ENCODE measurements at places on chromosomes 1 and 21.
A peak's percentile ranks its signal among the peaks of the same experiment; 100 is the strongest.

- no peak for DNase-seq
Observed at GRCh38 chr1:115433483-115433882, 95.4 kb upstream of the NGF start.

DNA sequence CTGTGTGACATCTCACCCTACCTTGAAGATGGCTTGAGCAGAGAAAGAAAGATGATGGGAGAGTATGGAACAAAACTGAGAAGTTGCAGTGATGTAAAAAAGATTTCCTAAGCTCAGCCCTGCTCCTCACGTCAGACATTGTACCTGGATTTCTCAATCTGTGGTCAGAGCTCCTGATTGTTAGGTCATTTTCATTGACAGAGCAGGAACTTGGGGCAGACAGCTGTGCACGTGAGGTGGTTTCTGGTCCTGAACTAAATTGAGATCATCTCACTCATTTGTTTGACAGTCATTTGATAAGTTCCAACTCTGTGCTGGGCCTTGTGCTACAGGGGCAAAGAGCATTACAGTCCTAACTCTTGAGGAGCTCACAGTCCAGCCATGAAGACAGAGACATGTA, 10.2 kb downstream of the TRAF3IP3 start:
- no peak for DNase-seq

DNA sequence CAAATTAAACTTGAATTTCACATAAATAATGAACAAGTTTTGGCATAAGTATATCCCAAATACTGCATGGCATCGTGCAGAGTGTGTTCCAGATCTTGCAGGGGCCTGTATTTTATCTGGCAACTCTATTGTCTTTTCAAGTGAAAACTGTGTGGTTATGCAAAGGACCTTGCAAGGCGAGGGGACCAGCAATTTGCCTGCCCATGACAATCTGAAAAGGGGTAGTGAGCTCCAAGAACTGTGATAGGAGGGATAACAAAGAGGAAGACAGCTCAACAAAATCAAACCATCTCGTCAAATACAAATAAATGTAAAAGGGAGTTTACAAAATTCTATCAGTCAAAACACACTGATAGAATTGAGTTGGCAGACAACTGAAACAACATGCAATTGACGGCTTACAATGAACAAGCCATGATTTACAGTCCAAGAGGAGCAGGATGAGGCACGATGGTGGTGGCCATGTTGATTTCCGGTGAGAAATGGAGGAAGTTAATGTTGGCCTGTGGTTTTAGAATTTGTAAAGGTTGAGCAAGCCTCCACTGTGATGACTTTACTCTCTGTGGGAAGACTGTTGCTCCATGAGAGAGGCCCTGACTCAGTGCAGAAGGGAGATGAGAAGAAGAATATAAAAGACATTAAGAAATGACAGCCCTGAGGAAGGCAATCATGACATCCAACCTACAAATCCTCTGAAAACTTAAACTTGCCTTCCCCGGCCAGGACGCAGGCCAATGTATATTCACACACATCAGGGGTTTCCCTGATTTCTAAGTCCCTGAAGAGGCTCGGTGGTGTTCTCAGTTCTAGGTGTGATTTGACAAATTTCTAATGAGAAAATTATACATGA, 132.2 kb downstream of the ADSS2 start:
- DNase-seq, result no peak

GRCh38 chr1:30879126-30879786, 29.3 kb downstream of the SDC3 start:
- no peak for DNase-seq

DNA sequence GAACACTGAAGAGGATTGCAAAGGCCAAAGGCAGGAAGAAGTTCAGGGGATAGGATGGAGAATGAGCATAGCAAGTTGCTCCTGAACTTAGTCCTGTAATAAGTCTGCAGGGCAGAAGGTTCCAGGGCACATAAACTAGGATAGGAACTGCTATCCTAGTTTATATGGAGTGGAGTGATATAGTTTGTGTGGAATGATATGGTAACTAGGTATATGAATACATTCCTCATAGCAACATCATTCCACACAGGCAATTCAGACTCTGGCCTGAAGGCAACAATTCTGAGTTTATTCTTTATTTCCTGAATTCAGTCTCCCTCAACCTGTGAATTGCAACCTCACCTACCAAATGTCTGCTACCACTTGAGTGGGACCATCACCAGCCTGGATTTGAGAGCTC, 154.9 kb upstream of the GREM2 start:
- no peak for DNase-seq

DNA sequence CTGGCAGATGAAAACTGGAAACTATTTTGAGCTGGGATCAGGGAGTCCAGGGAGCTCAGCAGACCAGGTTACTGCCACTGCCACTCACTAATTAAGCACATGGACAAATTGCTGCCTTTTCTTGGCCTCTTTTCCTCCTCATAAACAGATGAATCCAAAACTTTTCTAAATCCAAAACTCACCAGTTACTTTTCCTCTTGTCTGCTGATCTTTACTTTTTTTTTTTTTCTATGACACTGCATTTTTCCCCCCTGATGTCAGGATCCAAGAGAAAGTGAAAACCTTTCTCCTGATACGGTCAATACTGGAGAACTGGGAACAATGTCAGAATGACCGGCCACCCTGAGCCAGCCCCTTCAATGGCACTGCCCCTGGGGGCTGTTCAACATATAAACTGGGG, 405.8 kb downstream of the DUSP10 start:
- no peak for DNase-seq

DNA sequence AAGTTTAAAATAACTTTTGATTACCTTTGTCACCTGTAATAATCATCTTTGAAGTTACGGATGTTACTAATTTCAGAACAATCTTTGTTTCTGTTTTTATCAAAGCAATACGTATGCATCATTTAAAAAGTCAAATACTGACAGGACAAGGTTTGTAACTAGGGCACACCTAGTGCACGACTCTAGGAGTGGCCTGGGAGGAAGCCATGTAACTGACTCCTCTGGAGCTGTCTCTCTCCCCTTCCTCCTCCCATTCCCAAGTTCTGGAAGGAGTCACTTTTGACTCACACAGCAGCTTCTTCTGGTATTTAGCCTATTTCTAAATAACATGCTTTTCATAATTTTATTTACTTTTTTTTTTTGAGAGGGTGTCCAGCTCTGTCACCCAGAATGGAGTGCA, 11.8 kb upstream of the RAP1GAP start:
- no peak for DNase-seq

DNA sequence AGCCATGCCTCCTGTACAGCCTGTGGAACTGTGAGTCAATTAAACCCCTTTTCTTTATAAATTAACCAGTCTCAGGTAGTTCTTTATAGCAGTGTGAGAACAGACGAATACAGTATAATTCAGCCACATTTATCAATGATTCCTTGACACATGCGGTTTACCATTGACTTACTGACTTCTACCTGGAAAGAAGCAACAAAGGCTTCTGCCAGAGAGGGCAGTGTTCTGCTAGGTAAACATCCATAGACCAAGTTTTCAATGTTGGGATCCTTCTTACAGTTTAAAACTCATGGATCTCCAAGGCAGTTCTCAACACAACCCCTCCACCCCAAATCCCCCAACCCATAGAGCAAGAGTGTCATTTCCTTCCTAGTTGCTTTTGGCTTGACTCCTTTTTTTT, 150.6 kb downstream of the ZNF648 start:
- DNase-seq, result no peak

- DNase-seq, result no peak
Observed at GRCh38 chr1:157976888-157977287, 16.6 kb upstream of the KIRREL1 start.

GRCh38 chr1:236163463-236164153, 21.3 kb downstream of the GPR137B start:
- DNase-seq, result no peak

DNA sequence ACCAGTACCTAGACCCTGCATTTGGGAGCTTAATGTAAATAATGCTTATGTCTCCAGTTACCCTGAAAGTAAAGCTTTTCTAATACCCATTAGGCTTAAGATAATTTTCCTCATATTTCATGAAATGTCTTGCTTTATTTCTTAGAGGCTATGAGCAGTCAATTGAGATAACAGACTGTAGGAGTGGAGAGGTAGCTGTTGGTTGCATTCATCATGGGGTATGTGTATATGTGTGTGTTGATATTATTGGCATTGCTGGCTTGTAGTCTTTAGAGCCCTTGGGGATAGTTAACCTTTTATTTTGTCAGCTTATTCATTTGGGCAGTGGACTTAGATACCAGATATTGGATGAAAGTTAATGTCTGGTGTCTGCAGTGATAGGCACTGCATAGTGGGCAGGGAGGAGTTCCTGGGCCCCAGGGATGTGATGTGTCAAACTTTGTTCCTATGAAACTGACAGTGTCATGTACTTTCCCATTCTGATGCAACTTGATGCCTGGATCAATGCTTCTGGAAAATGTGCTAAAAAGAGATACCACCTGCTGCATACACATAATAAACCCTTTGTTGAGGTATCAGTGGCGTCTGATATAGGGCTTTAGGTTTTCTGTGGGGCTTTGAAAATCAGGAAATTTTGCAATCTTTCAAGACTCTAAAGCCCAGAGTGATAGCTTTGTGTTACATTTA, 83.9 kb downstream of the MAST2 start:
- DNase-seq, result no peak

DNA sequence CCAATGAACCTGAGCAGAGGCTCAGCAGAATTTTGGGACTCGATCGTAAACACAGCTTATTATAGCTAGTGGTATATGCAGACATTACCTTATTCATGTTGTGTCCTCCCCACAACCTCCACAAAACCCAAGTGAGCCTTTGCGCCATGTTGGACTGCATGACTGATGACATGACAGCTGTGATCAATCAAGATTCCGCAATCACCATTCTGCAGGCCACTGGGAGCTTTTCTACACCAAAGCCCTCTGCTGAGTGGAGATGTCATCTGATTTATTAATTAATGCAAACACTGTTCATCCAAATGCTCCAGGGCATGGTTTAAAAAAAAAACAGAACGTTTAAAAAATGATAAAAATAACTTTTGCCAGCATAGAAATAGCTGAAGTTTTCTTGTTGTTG, 7.9 kb upstream of the SRP9 start:
- no peak for DNase-seq

DNA sequence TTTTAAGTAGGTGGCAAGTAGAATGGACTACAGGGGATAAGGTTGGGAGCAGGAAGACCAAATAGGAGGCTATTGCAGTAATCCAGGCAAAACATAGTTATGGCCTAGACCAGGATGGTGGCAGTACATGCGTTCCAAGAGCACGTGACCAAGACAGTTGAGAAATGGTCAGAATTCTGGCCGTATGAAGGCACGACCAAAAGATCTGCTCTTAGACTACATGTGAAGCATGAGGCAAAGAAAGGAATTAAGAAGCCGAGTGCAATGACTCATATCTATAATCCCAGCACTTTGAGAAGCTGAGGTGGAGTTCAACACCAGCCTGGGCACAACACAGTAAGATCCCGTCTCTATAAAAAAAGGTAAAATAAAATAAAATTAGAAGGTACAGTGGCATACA, 71.3 kb downstream of the LUZP1 start:
- no peak for DNase-seq

- no peak for DNase-seq
Observed at GRCh38 chr1:219523411-219523810, 89.5 kb downstream of the ZC3H11B start.

DNA sequence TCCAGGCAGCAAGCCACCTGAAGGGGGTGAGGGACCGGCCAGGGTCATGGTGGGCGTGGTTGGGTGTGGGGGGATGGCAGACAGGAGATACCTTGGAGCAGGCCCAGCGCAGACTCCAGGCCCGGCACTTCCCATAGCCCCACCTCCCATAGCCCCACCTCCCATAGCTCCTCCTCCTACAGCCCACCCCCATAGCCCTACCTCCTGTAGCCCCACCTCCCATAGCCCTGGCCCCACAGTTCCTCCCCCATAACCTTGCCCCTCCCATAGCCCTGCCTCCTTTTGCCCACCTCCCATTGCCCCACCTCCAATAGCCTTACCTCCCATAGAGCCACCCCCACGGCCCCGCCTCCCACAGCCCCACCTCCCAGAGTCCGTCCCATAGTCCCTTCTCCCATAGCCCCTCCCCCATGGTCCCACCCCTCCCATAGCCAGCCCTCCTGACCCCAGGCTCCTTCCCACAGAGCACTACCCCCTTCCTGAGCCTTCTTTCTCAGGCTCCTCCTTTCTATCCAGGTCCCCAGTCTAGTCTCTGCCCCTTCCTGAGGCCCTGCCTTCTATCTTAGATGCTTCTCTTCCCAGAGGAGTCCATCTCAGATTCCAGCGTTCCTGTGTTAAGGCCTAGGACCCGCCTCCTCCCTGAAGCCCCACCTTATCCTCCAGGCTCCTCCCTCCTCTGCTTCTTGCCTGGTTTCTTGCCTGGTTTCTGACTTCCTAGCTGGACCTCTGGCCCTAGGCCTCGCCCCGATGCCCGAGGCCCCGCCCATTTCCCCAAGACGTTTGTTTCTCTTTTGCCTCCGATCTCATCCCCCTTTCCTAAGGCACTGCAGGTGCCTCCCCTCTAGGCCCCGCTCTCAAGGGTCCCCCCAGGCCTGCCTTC, 46.8 kb downstream of the PTPRU start:
- DNase-seq, result no peak

DNA sequence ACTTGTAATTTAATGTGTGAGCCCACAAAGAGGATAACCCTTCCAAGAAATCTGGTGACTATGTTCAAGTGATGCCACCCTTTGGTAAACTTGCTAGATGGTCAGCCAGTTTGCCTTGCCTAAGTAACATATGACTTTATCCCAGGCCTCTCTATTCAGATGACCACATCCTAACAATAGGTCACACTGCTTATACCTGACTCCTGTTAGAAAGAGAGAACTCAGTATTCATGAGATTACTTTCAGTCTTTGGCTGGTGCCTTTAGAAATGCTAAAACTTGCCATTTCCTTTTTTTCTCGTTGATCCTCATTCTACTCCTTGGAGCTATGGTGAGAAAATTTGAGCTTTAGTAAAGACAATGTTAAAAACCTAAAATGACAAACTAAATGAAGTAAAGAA, 28.5 kb upstream of the SERBP1 start:
- DNase-seq, result no peak

GRCh38 chr1:209427811-209428210, 155.7 kb upstream of the CAMK1G start:
- DNase-seq, result no peak

GRCh38 chr1:115063228-115063901, 25.9 kb downstream of the TSPAN2 start:
- no peak for DNase-seq

- no peak for DNase-seq
Observed at GRCh38 chr1:76713535-76713934, 153.7 kb upstream of the ST6GALNAC5 start.

GRCh38 chr1:154998818-154999570, 3.6 kb upstream of the ZBTB7B start:
- peak; percentile 22 for DNase-seq

DNA sequence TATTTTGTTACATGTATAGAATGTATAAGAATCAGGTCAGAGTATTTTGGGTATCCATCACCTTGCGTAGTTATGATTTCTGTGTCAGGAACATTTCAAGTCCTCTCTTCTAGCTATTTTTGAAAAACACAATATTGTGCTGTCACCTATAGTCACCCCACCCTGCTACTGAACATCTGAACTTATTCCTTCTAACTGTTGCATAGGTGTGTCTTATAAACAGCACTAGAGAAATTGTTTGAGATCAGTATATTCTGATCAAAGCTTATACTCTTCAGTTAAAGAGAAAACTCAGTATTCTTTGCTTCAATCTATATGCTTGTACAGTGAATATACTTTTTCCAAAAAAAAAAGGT, 96.0 kb downstream of the ASH1L start:
- no peak for DNase-seq
